Hepatocyte (in vitro differentiated cells): ENCODE measurements at places on chromosomes 7 and 10.

DNA sequence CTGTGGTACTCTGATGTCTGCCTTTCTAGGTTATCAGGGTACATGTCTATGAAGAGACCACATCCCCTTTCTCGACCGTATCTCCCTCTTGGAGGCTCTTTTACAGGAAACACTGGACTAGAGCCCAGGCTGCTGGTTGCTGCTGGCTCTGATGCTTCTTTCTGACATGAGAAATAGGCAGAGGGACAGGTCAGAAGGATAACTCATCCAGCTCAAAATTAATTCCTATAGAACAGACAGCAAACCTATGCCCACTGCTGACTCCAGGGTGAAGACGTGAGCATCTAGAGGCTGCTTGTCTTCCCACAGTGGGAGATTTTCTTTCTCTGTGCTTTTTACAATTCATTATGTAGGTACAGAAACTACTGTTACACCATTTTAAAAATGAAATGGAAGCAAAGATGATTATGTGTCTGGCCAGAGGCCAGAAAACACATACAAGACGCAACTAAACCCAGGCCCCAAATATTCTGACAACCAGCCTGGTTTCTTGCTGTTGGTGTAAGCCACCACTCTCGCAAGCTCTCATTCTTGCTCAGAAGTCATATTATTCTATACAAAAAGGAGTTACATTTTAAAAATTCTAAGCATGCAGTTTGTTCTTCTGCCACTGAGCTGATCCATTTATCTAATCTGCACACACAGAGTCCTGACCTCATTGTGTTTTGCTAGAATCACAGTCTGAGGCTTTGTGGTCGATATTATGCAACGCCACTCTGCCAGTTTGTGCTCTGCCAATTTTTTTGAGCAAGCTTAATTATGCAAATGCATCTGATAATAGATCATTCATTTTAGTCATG lies 424.3 kb downstream of the KIF20B start:
- DNase-seq: no peak

GRCh38 chr10:55283031-55283430 lies 482.0 kb upstream of the PCDH15 start:
- no peak for DNase-seq

- DNase-seq: no peak
Observed at GRCh38 chr10:97136756-97137155, 49.0 kb downstream of the SLIT1 start.

DNA sequence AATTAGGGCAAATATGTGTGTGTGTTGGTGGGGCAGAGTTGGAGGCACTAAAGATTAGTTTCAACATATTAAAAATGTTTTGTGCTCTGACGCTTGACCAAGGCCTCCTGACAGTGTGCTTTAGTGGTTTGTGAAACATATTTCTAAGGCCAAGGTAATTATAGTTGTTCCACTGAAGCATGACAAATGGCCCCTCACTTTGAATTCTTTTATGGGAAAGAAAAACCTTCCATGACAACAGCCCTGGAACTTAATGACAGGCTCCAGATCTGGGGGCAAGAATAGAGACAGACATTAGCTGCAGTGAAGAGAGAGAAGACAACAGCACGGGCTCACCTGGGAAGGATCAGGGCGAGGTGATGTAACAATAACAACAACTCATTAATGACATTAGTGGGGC lies 155.8 kb downstream of the CHN2 start:
- no peak for DNase-seq

- no peak for DNase-seq
Observed at GRCh38 chr7:27128034-27128433, 2.5 kb downstream of the HOXA4 start.

- peak; percentile 71 for DNase-seq
Observed at GRCh38 chr10:24952143-24952706, at the start of gene PRTFDC1. PRTFDC1 (minus strand) TSS chr10:24952606; CDS start chr10:24952575, 31 bp downstream.

DNA sequence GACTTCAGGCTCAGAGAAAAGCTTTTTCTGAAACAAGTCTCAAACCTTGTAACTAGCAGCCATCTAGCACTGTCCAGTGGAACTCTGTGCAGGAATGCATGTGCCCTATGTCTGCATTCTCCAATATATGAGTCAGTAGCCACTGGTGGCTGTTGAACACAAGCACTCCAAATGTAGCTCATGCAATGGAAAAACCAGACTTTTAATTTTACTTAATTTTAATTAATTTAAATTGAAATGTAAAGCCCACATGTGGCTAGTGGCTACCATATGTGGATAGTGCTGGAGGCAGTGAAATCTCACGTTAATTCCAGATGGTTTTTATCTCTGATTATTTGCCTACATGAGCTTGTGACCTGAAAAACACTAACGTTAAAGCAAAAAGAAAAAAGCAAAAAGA lies 225.1 kb downstream of the GATA3 start:
- peak; percentile 24 for DNase-seq

DNA sequence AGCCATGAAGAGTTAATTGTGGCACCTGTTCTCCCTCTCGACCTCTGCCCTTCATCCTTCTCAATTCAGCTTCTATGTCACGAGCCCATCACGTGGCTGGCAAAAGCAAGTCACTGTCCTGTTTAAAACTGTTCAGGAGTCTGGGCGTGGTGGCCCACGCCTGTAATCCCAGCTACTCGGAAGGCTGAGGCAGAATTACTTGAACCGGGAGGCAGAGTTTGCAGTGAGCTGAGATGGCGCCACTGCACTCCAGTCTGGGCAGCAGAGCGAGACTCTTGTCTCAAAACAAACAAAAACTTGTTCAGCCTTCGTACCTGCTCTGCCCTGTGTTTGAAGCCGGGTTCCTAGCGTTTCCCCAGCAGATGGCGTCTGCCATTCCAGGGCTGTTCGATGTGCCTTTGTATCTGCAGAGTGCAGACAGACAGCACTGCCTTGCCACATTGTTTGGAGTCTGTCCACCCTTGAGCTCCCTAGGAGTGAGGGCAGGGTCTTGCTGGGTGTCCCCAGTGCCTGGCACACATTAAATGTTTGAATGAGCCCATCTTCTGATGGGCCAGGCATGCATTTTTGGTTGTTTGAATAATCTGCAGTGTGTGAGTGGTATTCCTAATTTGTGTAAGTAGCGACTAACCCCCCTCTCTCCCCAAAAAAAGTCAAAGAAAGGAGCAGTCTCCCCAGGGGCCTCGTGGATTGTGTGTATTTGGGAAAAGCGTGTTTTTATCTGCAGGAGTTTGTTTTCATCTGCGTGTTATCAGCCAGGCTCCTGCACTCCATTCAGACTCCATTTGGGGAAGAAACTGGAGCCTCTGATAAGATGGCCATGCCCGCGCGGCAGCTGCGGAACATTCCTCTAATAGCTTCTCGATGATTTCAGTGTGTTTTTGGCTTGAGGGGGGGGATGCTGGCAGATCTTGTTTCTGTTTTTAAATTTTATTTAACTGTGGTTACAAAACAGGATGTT lies 61.2 kb downstream of the DNAJB6 start:
- peak; percentile 66 for DNase-seq
